Stimulated activated CD4-positive, alpha-beta T cell treated with anti-CD3 and anti-CD28 coated beads, TNF-alpha, amount 100 ng/mL, for 4 hours (primary cell): ENCODE measurements at places on chromosomes 11 and 22.

DNA sequence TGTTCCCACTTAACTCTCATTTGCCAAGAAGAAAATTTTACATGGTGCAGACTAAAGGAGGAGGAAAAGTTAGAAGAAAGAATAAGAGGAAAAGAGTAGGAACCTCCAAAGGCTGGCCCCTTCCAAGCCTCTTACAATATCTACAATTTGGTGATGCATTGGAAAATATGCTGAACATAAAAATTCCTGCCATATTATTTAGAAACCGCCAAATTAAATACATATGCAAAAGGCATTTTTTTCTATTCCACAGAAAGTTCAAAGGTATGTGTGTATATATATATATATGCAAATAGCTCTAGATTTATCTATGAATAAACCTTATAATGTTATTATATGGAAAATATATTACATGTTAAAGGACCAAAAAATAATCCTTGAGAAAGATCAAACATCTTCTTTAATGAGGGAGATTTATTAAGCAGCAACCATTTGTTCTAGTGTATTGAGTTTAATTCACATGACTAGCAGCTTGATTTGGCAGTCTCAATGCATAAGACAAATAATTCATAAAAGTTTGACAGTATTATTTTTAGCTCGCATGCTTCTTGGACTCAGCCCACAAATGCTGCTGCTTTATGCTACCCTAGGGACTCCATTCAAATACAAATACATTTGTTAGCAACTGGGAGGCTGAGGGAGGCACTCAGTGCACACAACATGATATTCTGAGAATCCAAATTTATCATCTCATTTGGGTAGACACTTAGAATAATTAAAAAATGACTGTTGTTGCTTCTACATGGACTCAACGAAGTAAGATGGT lies 184.9 kb downstream of the SBF2 start:
- DNase-seq: no peak

DNA sequence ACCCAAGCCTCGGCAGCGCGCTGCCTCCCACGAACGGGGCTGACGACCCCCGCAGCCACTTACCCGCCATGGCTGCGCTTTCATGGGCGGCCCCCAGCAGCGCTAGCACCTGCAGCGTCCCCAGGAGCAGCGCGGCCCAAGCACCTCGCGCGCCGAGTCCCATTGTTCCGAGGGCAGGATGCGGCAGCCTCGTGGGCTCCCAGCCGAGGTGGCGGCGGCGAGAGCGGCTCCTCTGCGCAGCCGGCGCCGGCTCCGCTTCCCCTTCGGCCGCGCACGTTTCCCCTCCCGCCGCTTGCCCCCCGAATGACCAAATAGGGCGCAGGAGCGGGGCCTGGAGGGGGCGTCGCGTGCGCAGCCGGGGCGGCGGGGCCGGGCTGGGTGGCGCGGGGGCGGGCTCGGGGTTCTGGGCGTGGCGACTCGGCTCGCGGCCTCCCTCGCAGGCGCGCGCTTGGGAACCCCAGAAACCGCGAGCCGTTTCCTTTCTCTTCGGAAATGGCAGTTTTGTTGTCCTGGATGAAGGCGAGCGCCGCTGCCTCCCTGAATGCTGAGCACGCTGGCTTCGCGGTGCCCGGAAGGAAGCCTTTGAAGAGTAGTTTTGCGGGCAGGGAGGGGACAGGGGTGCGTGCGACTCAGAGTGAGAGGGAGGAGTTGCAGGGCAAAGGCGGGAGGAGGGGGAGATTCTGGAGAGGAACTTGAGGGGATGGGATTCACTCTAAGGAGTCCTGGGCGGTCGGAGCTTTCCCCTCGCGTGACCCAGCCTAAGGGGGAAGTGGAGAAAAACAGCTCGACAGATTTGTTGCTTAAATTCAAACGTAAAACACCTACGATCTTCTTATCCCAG lies at the start of gene TMEM123:
TMEM123 (minus strand) TSS at position 305 of the 841 bp plus-strand sequence; CDS start at position 163, 142 bp downstream.
- peak; percentile 80 for DNase-seq

- DNase-seq: no peak
Observed at GRCh38 chr11:46290598-46291309, 13.3 kb downstream of the CREB3L1 start.

DNA sequence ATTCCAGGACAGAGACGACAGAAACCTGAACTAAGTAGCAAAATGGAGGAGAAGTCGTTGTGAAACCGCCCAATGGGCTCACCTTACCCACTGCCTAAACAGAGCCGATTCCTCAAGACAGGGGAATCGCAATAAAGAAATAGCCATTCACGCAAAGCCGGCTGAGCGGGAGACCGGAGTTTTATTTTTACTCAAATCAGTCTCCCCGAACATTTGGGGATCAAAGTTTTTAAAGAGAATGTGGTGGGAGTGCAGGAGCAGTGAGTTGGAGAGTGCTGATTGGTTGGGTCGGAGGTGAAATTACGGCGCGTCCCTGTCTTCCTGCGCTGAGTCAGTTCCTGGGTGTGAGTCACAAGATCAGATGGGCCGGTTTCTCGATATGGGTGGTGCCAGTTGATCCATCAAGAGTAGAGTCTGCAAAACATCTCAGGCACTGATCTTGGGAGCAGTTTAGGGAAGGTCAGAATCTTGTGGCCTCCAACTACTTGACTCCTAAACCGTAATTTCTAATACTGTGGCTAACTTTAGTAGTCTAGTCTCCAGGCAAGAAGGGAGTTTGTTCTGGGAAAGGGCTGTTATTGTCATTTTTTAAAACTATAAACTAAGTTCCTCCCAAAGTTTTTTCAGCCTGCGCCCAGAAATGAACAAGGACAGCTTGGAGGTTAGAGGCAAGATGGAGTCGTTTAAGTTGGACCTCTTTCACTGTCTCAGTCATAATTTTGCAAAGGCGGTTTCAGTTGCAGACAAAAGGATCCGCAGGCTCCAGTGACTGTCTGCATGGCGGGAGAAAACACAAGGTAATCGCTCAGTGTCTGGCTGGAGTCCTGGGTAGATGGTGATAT lies 34.1 kb downstream of the OR4D9 start:
- no peak for DNase-seq
